Stromal cell of bone marrow (primary cell): ENCODE measurements at places on chromosomes 3 and 15.

GRCh38 chr15:60710656-60711055 lies 231.7 kb upstream of the ICE2 start:
- DNase-seq = no peak

GRCh38 chr15:63623232-63623969 lies 26.2 kb downstream of the FBXL22 start:
- no peak for DNase-seq

DNA sequence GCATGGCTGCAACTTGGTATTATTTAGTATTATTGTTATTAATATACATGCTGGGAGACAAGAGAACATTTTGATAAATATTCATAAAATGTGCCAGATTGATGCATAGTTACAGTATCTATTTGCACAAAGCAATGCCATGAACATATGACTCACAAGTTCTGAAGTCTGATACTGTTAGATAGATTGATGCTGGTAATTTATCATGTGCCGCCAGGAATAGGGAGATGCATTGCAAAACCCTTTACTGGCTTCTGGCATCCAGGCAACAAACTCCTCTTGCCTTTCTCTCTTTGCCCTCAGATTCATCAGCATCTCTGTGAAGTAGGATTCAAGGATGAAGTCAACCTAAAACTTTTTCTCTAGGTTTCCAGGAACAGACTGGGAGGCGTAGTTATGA lies 41.0 kb upstream of the SLC25A26 start:
- DNase-seq = peak; percentile 23

- peak; percentile 12 for DNase-seq
Observed at GRCh38 chr3:191139736-191140135, 59.3 kb upstream of the OSTN start.

- DNase-seq = no peak
Observed at GRCh38 chr15:48548455-48548854, 97.1 kb downstream of the FBN1 start.

DNA sequence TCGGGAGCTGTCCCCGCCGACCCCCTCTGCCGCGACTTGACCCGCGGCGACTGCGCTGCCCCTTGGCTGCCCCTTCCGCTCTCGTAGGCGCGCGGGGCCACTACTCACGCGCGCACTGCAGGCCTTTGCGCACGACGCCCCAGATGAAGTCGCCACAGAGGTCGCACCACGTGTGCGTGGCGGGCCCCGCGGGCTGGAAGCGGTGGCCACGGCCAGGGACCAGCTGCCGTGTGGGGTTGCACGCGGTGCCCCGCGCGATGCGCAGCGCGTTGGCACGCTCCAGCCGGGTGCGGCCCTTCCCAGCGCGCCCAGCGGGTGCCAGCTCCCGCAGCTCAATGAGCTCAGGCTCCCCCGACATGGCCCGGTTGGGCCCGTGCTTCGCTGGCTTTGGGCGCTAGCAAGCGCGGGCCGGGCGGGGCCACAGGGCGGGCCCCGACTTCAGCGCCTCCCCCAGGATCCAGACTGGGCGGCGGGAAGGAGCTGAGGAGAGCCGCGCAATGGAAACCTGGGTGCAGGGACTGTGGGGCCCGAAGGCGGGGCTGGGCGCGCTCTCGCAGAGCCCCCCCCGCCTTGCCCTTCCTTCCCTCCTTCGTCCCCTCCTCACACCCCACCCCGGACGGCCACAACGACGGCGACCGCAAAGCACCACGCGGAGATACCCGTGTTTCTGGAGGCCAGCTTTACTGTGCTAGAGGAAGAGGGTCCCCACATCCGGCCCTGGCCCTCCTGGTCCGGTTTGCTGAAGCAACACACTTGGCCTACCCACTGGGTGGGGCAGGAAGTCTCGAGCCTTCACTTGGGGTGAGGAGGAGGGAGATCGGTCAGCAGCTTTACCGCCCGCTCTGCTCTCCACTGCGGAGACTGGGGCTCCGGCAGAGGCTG lies at the start of gene RASSF1:
RASSF1 (minus strand) TSS at position 389 of the 882 bp plus-strand sequence; CDS start at position 358, 31 bp downstream.
- no peak for DNase-seq

- DNase-seq = peak; percentile 82
Observed at GRCh38 chr3:127035677-127036076, 52.8 kb downstream of the PLXNA1 start.

- DNase-seq = no peak
Observed at GRCh38 chr3:53490459-53490968, 3.9 kb upstream of the CACNA1D start.

DNA sequence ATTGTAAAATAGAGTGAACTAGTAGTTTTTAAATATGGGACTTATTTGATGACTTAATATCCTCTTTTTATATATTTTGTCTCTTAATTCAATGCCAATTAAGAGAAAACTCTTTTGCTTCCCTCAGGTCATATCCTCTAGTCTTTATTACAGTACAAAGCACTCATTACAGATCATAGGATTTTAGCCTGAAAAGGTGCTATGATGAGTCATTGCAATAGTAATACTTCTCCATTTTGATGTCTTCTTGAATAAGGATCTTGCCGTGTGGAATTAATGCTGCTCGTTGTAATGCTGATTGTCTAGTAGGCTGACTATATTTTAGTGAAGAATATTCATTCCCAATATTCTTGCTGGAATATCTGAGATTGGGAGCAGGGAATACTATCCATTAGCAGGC lies 612.2 kb upstream of the GOLIM4 start:
- DNase-seq = no peak

- no peak for DNase-seq
Observed at GRCh38 chr3:138875754-138876664, 41.3 kb upstream of the PIK3CB start.

DNA sequence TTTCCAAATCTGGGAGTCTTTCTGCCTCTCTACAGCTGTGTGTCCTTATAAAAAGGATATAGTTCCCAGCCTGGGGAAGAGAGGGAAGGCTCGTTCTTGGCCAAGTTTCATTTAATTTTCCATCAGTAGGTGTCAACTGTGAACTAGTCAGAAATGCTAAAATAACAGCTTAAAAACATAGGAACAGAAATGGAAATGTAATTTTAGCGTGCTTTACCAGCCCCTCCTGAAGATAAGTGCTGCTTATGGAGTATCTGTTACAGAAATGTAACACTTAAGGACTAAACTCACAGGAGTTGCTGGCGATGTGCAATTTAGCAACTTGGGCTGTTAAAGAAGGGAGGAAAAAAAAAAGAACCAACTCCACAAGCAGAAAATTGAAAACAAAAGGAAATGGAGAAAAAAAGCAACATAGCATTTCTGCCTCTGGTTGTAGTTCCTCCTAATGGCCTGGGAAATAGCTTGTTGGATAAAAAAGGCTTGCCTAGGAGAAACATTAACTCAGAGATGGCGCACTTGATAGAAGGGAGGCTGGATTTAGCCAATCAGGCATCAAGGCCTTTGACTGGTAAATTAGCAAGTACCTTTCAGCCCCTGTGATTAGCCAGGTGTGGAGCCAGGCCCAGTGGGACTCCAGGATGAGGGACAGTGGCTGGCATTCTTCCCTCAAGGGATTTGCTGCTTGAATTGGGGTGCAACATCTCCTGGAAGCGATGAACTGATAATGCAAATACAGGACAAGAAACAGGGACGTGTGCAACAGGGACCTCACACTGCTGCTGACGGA lies 84.3 kb downstream of the RPLP1 start:
- DNase-seq = no peak

DNA sequence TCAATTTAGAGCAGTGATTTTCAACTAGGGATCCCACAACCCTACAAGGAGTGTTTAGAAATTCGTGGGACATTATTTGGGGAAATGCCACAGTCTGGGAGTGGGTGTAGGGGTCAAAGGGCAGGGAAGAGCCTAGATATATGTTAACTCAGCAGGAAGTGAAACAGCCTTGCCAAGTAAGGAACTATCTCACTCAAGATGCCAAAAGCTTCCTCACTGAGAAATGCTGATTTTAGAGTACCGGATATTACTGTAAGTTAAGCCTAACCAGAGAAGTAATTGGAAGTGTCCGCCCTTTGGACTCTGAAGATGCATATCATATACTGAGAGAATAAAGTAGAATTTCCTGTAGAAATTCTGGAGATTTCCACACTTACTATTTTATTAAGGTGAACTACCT lies 158.6 kb downstream of the BBX start:
- no peak for DNase-seq

GRCh38 chr15:92803852-92804609 lies 96.1 kb upstream of the CHD2 start:
- DNase-seq = peak; percentile 100

GRCh38 chr15:77812664-77813063 lies 180.0 kb upstream of the LINGO1 start:
- DNase-seq = no peak

DNA sequence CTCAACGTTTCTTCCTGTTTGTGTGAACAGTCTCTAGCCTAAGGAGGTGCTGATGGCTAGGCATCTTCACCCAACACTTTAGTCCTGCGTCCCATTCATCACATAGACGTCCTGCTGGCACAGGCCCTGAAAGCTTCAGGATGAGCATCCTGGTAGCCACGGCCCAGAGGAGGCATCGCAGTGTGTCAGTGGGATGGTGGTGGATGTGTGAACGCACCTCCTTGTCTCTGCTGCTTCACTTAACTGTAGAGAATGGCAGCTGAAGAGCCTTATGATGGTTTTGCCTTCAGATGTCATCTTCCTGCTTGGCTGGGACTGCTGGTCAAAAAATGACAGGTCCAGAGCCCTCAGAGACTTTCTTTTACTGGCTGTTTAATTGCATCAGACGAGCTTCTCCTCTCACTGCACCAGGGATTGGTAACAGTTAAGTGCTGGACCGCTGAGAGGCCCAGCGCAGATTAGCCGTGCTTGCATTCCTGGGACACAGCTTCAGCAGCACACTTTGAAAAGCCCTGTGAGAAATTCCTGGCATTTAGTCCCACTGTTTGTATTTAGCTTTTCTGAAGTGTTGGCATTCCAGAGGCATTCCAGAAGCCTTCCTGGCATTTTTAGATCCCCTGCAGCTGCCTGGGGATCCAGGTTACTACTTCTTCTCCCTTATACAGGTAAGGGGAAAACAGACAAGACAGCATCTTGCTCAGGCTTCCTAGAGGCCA lies 132.4 kb upstream of the PLXNA1 start:
- DNase-seq = no peak

GRCh38 chr3:153746211-153746610 lies 375.0 kb upstream of the ARHGEF26 start:
- DNase-seq = no peak

GRCh38 chr15:89119489-89120478 lies 31.5 kb downstream of the ABHD2 start:
- DNase-seq = peak; percentile 80

DNA sequence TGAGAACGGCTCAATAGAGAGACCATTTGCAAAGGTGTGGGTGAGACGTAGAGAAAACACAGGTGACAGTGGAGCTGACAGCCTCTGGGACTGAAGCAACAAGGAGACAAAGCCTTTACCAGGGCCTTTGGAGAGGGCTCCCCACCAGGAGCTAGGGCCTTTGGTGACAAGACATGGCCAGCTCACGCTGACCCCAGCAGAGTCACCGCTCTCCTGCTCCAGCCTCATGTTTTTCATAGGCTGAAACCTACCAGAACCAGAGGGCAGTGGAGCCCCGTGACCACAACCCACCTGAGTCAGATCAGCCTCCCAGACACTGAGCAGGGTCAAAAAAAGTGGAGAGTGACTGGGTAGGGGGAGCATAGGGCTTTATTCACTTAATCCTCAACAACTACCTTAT lies 214.7 kb downstream of the SHQ1 start:
- no peak for DNase-seq

DNA sequence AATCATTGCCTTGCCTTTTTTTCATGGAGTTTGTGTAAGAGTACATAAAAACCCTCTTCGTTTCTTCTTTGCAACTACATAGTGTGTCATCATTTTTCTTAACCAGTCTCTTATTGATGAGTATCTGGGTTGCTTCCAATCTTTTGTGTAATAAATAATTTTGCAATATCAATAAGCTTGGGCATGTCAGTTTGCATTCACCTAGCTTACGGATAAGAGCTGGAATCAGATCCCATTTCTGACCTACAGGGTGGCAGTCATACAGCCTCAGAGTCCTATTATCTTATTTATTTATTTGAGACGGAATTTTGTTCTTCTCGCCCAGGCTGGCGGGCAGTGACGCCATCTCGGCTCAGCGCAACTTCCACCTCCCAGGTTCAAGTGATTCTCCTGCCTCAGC lies 18.3 kb downstream of the ANP32A start:
- no peak for DNase-seq

DNA sequence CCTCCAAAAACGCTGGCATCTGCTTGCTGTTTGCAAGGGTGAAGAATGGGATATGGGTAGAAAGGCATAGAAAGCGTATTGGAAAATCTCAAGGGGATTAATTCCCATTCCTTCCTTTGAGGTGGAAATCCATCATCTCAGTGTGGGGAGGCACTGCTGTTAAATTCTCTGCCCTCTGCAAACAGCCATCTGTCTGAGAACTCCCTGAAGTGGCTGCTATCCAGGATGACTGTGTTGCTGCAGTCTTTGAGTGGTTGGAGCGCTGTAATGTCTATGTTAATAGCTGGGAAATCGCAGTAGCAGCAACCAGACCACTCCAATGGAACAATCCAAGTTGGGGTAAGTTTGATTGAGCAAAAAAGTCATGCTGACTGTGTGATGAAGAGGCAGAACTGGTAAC lies 625.9 kb downstream of the NLGN1 start:
- DNase-seq = peak; percentile 16

DNA sequence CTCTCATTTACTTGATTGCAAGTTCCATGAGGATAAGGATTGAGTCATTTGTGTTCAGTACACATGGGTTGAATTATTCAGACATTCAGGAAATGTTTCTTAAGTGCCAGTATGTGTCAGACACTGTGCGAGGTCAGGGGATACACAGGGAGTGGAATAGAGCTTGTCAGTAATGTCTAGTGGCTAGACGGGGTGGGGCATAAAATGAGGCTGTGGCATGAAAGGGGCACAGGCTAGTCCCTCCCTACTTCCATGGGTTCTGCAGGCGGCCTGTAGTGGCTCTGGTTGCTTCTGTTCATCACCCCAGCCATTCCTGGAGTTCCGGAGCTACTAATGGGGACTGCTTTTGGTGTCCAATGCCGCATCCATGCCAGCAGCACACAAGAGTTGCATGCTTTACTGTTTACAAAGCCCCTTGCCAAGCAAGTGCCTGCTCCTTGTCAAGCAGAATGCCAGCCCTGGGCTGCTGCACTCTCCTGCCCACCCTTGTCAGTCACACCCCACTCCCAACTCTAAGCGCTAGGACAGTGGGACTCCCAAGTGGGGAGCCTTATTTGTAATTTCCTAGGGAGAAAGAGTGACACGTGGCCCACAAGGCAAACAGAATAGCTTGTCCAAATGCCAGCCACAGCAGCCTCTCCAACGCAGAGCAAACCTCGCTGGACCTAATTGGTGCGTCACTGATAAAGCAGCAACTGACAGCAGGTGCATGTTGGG lies 70.8 kb downstream of the RAB11A start:
- DNase-seq = peak; percentile 74

DNA sequence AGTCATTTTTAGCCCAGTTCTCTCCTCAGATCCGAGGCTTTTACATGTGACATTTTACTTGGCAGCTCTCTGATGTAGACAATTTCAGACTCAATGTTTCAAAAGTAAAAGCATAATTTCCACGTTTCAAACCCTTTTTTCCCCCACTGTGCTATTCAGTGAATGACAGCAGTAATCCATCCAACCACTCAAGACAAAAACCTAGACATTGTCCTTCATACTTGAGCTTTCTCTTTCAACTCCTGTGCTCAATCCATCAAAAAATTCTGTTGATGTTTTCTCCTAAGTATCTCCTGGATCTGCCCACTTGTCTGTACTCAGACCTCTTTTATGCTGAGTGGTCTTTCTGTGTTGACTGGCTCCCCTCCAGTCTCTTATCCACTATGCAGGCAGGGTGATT lies 214.7 kb downstream of the CHL1 start:
- no peak for DNase-seq
